ENCODE measurements at places on chromosomes 5 and 9. TPM values are rescaled to one million over a fixed set of nuclear protein-coding genes. Genes with fewer than 3 reads are reported as not detected.

- DNase-seq, result no peak
Measured at GRCh38 chr5:1794901-1795290, 4.7 kb downstream of the MRPL36 start.

GRCh38 chr9:83144492-83144891, 81.5 kb upstream of the RASEF start:
- no peak for DNase-seq

DNA sequence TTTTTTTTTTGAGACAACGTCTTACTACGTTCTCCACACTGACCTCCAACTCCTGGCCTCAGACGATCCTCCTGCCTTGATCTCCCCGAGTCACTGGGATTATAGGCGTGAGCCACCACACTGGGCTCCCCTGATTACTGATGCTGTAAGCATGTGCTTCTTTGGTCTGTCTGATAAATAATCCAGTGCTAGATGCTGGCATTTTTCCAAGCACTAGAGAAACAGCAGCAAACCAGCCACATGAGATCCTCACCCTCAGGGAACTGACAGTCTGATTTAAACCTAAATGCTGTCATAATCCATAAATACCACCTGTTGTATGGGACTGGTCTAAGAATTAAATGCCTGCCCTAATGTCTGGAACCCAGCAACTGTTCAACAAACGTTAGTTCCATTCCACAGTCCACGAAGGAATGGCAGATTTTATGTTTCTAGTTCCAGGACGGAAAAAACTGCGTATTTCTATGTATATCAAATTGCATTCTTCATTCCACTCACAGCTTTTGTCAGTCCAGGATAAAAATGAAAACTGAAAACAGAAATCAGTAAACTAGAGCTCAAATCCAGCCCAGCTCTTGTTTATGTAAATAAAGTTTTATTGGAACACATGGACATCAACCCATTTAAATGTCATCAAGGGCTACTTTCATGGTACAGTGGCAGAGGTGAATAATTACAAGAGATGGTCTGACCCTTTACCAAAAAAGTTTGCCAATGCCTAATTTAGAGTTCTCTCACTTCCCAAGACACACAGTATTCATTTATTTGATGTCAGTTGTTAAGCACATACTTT, 20.1 kb downstream of the SLC35D2 start:
- no peak for DNase-seq

- no peak for DNase-seq
Measured at GRCh38 chr9:93325307-93326035, 126.0 kb upstream of the FAM120A start.

DNA sequence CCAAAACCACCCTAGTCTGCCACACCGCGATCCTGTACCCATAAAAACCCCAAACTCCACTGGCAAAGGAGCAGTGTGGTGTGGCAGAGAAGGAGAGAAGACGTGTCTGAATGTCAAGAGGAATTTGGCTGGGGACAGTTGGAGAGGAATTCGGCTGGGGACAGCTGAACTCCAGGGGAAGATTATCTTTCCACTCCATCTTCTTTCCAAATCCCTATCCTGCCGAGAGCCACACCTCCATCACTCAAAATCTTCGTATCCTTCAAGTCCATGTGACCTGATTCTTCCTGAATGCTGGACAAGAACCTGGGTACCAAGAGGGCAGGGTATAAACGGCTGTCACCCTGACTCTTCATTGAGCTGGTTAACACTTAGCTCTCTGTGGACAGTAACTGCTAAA, 448.1 kb downstream of the ARHGEF28 start:
- no peak for DNase-seq

DNA sequence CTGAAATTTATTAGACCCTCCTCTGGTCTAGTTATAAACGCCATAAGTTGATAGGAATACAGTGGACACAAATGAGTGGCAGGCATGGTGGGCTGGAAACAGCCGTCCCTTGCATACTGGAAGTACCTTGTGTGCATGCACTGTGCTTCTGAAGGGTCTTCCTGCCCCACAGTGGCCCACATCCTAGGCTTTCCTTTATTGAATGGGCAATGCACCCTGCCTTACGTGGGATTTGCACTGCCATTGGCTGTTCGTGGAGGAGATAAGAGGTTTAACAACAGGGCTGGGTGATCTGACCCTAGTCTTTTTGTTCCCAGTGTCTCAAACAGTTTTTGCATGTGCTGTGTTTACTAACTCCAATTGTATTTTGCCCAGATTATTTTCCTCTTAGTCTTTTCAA, 480.8 kb downstream of the GADD45G start:
- DNase-seq, result no peak

GRCh38 chr9:37324691-37325490, 97.6 kb upstream of the GRHPR start:
- peak; percentile 48 for DNase-seq

DNA sequence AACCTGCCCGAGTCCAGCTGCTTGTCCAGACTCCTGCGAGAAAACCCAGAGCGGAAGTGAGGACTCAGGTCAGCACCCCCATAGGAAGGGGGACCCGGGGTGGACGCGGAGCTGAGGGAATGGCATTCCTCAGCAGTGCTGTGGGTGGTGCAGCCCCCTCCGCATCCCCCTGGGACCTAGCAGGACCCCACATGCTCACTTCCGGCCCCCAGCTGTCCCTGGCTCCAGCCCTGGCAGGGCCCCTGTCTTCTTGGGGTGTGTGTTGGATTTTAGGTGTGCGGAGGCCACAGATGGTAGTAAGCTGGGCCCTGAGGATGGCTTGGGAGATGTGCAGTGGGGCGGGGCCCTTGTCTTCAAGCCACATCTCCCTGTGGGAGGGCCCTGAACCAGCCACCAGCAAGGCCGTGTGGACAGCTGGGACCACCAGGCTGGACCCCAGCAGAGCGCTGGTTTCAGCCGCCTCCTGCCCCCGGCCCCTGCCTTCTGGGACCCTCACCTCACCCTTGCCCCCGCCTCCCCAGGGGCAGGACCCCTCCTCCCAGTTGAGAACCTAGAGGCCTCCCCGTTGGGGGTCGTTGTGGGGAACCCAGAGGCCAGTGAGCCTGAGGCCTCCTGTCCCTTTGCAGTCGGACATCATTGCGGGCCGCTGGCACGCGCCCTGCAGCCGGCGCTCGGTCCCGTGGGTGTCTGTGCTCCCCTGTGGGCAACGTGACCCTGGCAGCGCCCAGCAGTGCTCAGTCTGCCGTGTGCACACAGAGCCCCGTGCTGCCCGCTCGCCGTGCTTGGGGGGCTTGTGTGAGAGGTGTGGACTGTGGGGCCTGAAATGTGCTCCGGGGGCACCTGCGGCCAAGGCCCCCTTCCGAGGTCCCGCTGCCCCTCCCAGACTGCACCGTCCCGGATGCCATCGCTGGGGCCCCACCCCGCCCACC, 10.8 kb upstream of the SLC9A3 start:
- no peak for DNase-seq

- peak; percentile 20 for DNase-seq
Measured at GRCh38 chr5:98840946-98841345, 67.5 kb downstream of the RGMB start.

DNA sequence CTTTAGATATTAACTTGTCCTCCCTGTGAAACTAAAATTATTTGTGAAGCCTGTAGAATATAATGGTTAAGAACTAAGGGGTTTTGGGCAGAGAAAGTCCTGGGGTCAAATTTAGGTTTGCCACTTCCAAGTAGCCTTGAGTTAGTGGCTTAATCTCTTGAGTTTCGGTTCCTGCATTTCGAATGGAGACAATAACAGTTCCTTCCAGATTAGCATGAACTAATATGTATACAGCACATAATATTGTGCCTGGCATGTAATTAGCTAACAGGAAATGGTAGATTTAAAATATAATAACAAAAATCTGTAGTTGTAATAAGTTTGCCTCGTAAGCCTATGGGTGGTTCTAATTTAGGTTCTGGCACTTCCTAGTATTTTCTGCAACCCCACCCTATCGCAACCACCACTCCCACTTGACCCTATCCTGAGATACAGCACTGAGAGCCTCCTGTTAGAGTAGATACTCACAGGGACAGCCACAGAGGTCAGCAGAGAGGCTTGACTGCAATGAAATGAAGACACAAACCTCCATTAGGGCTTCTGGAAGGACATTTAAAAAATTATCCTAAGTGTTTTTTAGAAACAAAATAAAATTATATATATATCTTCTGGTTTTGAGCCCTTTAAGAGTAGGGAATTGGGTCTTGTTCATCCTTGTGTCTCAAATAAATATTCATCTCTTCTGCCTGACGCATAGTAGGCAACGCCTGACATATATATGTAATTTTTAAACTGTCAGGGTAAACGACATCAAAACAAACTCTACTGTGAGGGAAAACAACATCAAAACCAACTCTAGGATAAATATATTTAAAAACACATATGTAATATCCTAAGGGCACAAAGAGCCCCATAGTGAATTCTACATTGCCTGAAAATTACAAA, 8.5 kb downstream of the SPINK9 start:
- peak; percentile 13 for DNase-seq

GRCh38 chr5:132777209-132778069, at the start of gene SEPTIN8:
Gene SEPTIN8, minus strand, starts transcription at chr5:132777239. Its CDS starts 102 bp downstream, at chr5:132777137.
- peak; percentile 51 for DNase-seq

DNA sequence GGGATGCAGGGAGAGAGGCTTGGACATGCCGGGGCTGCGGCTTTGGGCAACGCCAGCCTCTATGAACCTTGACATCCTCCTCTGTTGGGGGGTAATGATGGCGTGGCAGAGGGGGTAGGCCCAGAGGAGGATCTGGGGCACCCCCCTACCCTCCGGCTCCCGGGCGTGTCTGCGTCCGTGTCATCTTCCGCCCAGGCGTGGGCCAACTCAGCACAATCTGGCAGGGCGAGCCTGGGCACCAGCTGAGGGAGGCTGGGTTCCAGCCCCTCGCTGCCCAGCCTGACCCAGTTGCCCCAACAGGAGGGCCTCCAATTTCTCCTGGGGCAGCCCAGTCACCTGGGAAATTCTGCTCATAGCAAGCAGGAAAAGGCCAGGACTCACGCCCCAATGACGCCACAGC, 62.9 kb upstream of the IL17B start:
- no peak for DNase-seq

GRCh38 chr5:108505608-108506007, 123.7 kb upstream of the FBXL17 start:
- no peak for DNase-seq

Gene DMRT2
- polyA plus RNA-seq, result not detected

Gene TXNDC8
- polyA plus RNA-seq, result not detected

Gene NEUROG1
- not detected for polyA plus RNA-seq

Gene TAF11L10
- not detected for polyA plus RNA-seq

Gene FCN2
- polyA plus RNA-seq, result not detected

Gene BTNL3
- polyA plus RNA-seq, result not detected

Gene ACTBL2
- polyA plus RNA-seq, result not detected
